CD4-positive, alpha-beta T cell treated with Interleukin-17A for 1 hour (primary cell): ENCODE measurements at places on chromosomes 6 and 20.

DNA sequence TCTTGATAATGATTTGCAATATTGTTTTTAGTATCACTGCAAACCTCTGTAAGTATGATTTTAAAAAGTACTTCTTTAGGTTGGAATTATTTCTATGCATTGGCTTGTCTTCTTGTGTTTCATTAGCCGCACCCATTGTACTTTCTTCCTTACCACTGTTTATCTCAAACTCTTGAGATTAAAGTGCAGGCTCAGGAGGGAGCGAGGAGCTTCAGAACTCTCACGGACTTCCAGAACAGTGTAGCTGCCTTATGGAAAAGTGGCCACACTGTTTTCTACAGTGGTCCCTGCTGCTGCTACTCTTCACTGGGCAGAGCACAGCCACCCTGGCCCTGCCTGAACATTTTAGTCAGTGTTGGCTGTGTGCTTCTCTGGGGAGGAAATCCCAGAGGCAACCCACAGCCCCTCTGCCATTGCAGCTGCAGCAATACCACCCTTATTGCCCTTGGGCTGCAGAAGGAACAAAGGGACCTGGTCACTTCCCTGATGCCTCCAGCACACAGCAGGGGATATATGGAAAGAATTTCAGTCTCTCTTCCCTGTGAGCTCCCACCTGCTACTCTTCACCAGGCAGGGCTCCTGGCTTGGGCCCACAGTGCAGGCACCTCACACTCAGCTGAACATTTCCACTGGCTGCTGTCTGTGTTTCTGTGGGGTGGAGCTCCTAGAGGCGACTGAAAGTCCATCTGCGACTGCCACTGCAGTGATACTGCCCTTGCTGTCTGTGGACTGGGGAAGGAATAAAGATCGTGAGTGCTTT, 91.7 kb upstream of the MAP3K4 start:
- DNase-seq, result no peak

- DNase-seq, result peak; percentile 77
Observed at GRCh38 chr20:63653041-63653973, at the start of gene STMN3. Gene STMN3 (minus strand): TSS chr20:63653424. CDS start chr20:63653345, 79 bp downstream.

DNA sequence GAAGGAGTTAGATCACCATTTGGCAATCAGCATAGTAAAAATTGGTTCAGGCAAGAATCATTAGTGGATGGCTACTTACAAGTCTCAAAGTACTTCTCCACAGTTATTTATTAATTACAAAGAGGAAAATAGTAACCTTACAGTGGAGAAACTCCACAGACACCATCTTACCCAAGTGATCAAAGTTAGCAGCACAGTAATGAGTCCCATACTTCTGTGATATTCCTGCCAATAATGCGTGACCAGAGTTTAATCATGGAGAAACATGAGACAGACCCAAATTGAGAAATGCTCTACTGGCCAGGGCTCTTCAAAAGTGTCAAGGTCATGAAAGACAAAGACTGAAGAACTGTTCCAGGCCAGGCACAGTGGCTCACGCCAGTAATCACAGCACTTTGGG, 9.5 kb downstream of the TBC1D7 start:
- no peak for DNase-seq

DNA sequence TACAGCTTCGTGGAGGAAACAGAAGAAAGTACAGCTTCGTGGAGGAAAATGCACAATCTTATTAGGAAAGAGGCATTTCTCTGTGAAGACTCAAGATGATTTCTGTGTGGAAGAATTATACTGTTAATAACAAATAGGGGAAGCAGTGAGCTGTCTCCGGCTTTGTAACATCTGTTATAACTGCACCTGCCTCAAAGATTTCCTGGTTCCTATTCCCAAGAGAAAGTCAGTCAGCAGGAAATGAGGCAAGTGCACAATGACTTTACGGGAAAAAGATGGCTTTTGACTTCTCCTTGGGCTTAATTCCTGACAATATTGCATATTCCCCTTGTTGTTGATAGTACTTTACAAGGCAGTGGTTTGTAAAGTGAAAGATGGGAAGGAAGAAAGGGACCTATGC, 538.5 kb downstream of the BMP2 start:
- no peak for DNase-seq
